ENCODE measurements at places on chromosomes 2 and 18.

- DNase-seq: no peak
These were observed 265.9 kb downstream of the TFCP2L1 start for GRCh38 chr2:121019071-121019470.

DNA sequence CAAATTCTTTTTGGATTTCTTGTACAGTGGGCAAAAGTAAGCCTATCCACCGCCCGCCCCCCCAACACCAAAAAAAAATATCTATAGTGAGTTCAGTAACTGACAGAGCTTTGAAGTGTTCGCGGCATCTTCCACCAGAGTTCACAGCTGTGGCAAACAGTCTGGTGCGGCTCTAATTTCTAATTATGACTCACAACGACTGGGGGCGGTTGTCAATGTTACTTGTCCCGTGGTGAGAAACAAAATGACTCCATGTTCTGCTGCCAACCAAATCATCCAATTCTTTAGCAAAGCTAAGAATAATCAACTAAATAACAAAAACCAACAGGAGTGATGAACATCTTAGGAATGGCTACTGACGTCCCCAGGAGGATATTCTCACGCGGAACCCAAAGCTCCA, 392.5 kb upstream of the SALL3 start:
- no peak for DNase-seq

GRCh38 chr2:227479865-227480475, 8.0 kb downstream of the AGFG1 start:
- DNase-seq: peak; percentile 79

GRCh38 chr2:45255563-45255962, 246.3 kb upstream of the SIX2 start:
- DNase-seq: no peak

DNA sequence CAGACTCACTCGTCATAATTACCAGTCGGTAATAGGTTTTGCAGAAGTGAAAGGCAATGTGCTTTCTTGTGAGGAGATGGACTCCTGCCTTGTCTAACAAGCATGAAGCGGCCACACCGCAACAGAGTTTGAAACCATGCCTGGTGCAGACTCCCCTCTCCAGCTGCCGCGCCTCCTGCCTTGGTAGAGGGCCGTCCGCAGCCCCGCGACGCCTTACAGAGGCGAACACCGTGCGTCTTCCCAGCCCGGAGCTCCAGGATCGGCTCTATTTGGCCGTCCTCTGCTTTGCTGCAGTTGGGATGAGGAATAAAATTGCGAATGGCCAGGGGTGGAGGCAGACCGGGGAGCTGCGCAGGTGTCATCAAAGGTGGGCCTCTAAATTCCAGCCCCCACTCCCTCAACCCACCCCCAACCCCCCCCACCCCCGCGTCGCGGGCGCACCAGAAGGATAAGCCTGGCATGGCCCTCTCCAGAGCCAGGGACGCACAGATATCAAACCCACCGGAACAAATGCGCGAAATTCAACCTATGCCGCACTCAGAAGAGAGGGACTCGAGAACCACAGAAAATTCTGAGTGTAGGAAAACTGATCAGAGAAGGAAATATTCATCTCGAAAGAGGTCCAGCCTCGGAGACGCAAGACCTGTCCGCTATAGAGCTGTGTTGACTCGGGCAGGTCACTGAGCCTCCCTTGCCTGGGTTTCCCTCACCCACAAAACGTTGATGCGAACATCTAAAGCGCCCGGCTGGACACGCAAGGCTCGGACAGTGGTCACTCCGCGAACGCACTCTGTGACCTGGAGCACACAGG, 1.1 kb downstream of the TRABD2A start:
- DNase-seq: no peak

DNA sequence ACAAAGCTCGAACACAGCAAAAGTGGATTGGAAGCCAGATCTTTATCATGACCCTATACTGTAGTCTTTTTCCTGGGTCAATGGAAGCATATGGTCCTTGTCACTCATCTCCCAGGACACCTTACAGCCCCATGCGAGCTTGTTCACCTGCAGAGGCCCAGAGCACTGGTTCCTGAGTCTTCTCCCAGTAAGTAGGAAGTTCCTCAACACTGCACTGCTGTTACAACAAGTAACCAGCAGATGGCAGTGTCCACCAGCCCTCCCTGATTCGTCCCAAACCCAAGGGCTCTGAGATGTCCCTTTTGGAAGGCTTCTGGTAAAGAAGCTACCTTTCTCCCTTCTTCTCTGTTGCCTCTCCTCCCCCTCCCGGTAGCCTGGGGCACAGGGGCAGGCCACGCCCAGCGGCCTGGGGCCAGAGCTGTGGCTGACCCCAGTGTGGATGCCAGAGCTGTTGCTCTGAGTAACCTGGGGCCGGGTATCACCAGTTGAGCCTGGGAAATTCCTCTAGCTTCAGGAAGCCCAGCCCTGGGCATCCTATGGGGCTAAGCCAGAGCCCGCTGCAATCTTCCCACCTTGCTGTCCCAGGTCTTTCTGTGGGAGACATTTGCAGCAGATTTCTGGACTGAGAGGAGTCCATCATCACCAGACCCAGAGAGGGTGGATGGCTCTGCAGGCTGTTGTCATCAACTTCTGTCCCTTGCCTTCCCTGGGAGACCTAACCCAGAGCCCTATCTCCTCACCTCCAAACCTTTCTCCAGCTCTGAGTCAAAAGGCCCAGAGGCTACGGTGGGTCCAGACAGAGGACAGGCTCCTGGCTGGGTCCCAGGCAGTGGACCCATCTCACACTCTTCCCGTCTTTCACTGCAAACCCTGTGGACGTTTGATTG, 5.3 kb upstream of the GDF7 start:
- DNase-seq: peak; percentile 80

GRCh38 chr2:128646091-128646490, 327.4 kb upstream of the HS6ST1 start:
- no peak for DNase-seq

GRCh38 chr2:63716146-63716545, 125.5 kb upstream of the UGP2 start:
- DNase-seq: no peak

DNA sequence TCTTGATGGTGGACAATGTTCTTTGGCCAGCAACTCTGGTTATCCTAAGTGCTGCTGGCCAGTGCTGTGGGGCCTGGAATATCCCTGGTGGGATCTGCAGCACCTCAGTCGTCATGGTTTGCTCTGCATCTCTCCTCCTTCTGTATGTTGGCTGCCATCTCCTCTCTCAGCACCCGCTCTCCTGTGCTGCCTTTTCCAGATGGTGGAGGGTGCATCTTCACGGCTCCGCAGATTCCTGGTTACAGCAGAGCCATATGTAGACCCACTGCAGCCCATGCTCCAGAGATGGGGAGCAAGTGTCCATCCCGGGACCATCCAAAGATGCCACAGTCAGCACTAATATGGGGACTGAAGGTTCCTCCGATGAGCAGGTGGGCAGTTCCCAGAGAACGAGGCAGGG, 90.0 kb downstream of the VAPA start:
- DNase-seq: no peak

- DNase-seq: no peak
These were observed 156.4 kb upstream of the PXDN start for GRCh38 chr2:1900732-1901131.

DNA sequence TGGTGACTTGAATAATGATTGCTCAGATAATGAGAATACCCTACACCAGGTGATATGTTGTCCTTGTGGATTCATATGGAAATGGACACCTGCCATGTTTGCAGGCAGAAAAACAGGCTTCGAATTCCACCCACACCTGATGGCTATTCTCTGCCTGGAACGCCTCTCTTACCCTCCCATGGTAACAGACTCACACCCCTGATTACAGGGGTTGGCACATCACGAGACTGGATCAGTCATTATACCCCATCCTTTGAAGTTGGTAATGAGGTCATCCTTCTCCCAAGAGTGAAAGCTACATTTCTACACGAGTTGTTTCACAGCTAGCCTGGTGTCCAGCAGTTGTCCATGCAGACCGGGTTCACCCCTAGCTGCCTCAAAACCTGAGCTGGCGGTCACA, 71.4 kb upstream of the MBOAT2 start:
- DNase-seq: no peak

- DNase-seq: no peak
These were observed 1641.9 kb upstream of the PIK3C3 start for GRCh38 chr18:40313030-40313642.

All from fibroblast of villous mesenchyme (primary cell).